Psoas muscle (tissue), 8 donors: ENCODE measurements at places on chromosomes 13 and 19. TPM values are rescaled to one million over a fixed set of nuclear protein-coding genes. Genes with fewer than 3 reads are reported as not detected.
A peak's percentile ranks its signal among the peaks of the same experiment; 100 is the strongest.

ZNF526 gene
- 5.9 TPM for total RNA-seq

ARHGAP33 gene
- total RNA-seq: 0.68 TPM

DNA sequence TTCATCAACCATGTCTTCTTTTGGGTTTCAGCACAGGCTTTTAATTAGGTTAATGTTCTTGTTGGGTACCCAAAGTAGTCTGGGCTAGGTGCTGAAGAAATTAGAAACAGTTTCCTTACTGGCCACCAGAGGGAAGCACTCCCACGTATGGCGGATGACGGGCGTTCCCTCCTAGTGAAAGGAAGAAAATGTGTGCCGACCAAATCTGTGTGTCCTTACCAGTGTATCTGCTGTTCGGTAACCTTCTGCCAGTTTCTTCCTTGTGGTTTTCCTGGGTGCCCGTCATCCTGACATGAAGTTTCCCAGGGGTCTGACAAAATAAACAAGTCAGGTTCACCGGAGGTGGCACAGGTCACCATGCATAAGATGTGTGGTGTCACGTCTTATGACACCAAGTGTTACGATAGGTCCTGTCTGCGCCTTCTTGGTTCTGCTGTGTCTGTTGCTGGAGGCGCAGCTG, 6.0 kb upstream of the WDR88 start:
- peak; percentile 61 for DNase-seq
- no peaks in the 10 kb centered on the region for H3K27me3 ChIP-seq
- no peaks in the 10 kb centered on the region for H3K4me1 ChIP-seq
- no peak overlapping the region for H3K4me3 ChIP-seq
- H3K36me3 ChIP-seq: peaks cover 100% of the 10 kb centered on the region

- H3K36me3 ChIP-seq: no peaks in the 10 kb centered on the region
- no peaks in the 10 kb centered on the region for H3K27me3 ChIP-seq
- no peaks in the 10 kb centered on the region for H3K4me1 ChIP-seq
- H3K4me3 ChIP-seq: no peak overlapping the region
Observed at GRCh38 chr13:34344816-34345215, 526.9 kb downstream of the RFC3 start.

DNA sequence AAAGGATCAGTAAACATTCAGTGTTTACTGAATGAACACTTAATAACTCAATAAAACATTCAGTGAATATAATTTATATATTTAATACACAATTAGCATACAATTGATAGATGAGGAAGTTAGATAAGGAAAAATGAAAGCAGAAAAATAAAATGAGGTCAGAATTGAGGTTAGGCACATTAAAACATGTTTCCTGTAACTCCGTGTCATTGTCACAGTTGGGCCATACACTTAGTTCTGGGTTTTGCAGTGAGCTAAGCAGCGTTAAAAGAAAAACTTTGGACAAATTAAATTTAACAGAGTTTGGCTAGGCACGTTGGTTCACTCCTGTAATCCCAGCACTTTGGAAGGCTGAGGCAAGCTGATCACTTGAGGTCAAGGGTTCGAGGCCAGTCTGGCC, 71.4 kb downstream of the MIPEP start:
- H3K36me3 ChIP-seq: peaks cover 2% of the 10 kb centered on the region
- DNase-seq: no peak
- H3K4me3 ChIP-seq: no peak overlapping the region
- no peaks in the 10 kb centered on the region for H3K4me1 ChIP-seq

DNA sequence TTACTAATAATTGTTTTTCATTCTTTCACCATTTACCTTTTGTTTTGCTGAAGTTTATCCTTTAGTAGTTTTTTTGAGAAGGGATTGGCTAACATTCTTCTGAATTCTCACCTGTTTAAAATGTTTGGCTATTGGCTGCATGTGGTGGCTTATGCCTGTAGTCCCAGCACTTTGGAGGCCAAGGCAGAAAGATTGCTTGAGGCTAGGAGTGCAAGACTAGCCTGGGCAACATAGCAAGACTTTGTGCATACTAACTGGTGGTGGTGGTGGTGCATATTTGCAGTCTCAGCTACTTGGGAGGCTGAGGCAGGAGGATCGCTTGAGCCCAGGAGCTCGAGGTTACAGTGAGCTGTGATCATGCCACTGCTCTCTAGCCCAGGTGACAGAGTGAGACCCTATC, 27.5 kb upstream of the RNF113B start:
- peaks cover 5% of the 10 kb centered on the region for H3K27me3 ChIP-seq
- H3K36me3 ChIP-seq: no peaks in the 10 kb centered on the region
- no peak overlapping the region for H3K27ac ChIP-seq
- no peaks in the 10 kb centered on the region for H3K4me1 ChIP-seq
- no peak overlapping the region for H3K4me3 ChIP-seq
